ENCODE measurements at places on chromosomes 13 and 19.
A peak's percentile ranks its signal among the peaks of the same experiment; 100 is the strongest.

- DNase-seq, result no peak
These were observed 8.1 kb downstream of the PAK4 start for GRCh38 chr19:39133431-39134270.

DNA sequence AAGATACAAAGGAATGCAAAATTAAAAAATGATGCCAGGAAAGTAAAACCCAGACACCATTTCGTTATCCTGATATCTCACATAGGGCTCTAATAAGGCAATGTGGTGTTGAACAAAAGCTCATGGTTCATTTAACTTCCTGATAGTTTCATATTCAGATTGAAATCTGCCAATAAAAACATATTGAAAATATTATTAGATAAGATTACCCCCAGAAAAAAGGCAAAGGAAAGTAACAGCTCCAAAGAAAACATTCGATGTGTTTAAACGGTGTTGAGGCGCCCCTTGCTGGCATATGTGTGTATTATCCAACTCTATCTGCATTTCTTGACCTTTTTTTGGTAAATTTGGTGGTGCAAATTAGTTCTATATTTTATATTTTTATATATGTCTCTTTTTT lies 75.9 kb downstream of the ESD start:
- peak; percentile 50 for DNase-seq

DNA sequence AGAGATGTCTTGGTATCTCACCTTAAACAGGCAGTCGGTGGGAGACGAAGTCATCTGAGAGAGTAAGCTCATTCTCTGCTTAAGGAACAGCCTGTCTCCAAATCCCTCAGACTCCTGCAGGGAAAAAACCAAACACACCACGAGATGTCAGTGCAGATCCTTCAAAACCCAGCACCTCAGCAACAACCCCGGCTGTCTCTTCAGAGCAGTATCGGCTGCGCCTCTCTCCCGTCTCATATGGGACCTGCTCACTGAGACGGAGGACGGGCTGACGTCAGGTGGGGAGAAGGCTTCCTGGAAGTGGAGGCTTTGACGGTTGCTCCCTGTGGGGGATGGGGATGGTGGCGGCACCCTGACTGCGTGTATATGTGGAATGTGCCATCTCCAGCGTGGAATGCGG lies 43.6 kb downstream of the ANKRD27 start:
- DNase-seq, result no peak

- DNase-seq, result no peak
These were observed 27.3 kb downstream of the IGFL1 start for GRCh38 chr19:46256855-46257254.

GRCh38 chr13:29210676-29211075 lies 384.8 kb downstream of the SLC7A1 start:
- no peak for DNase-seq

GRCh38 chr19:41540041-41540695 lies 35.8 kb upstream of the CEACAM21 start:
- DNase-seq, result no peak

- no peak for DNase-seq
These were observed 1.6 kb upstream of the TIMM13 start for GRCh38 chr19:2428756-2429711.

DNA sequence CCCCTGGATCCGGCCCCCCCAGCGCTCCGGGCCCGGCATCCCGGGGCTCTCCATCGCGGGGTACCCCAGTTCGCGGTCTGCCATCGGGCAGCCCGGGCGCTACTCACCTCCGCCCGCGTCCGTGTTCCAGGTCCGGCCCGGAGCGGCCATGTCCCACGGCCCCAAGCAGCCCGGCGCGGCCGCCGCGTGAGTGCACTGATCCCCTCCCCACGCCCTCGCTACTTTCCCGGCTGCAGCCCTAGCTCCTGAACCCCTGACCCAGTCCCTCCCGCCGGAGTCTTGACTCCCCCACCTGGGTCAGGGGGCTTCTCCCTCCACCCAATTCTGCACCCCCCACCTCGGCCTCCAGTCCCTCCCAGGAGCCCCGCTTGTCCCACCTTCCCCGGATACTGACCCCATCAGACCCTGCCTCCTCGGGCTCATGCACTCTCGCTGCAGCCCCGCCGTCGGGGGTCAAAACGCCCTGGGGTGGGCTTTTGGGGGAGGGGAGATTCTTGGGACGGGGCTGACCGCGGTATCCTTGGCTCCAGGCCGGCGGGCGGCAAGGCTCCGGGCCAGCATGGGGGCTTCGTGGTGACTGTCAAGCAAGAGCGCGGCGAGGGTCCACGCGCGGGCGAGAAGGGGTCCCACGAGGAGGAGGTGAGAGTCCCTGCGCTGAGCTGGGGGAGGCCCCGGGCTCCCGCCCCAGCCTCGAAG lies 566 bp downstream of the HMG20B start:
- peak; percentile 24 for DNase-seq

Data from CD4-positive, alpha-beta T cell treated with Interleukin-1 beta for 1 hour (primary cell).